ENCODE measurements at places on chromosomes 4 and X. TPM values are rescaled to one million over a fixed set of nuclear protein-coding genes. Genes with fewer than 3 reads are reported as not detected.

GRCh38 chrX:36898301-36898700, 109.9 kb upstream of the FAM47C start:
- no peak for DNase-seq

UGT8 gene
- not detected for total RNA-seq

UGDH gene
- 110 TPM for total RNA-seq

USP17L11 gene
- total RNA-seq: not detected

GRCh38 chr4:127988638-127989037, 23.4 kb downstream of the ABHD18 start:
- no peak for DNase-seq

PTCHD1 gene
- total RNA-seq: under 0.01 TPM

DNA sequence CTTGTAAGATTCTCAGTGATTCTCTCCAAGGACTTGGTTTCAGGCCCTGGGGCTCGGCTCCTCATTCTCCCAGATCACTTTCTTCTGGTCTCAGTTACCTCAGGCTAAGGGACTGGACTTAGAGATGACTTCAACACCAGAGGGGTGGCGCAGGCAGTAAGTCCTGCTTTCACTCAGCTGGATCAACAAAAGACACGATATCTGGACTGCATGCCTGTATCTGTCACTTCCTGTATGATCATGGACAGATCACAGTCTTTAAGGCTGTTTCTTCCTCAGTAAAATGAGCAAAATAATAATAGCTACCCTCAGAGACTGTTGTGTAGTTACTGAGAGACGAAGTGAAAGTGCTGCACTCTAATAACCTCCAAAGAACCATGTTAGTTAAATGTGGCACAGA, 19.5 kb upstream of the CXCR3 start:
- peak; percentile 29 for DNase-seq

Data from pulmonary artery endothelial cell (primary cell).